ENCODE measurements at places on chromosomes 5 and 9. TPM values are rescaled to one million over a fixed set of nuclear protein-coding genes. Genes with fewer than 3 reads are reported as not detected.

CD180 gene
- 0.49 TPM for total RNA-seq

WDR31 gene
- total RNA-seq = 17.2 TPM

UCK1 gene
- 29.6 TPM for total RNA-seq

DHFR gene
- 30.5 TPM for total RNA-seq

CDKN2B gene
- 6.2 TPM for total RNA-seq

CACNA1B gene
- 8.6 TPM for total RNA-seq

PCDHB5 gene
- 8.4 TPM for total RNA-seq

GADD45G gene
- 130 TPM for total RNA-seq

NIPSNAP3A gene
- total RNA-seq = 37.6 TPM

DMRT3 gene
- total RNA-seq = 0.22 TPM

BSPRY gene
- total RNA-seq = 7.5 TPM

PTPN3 gene
- total RNA-seq = 5.6 TPM

RLN2 gene
- not detected for total RNA-seq

PPIC gene
- total RNA-seq = 31.6 TPM

PRSS3 gene
- not detected for total RNA-seq

CYSRT1 gene
- total RNA-seq = 0.60 TPM

CFAP77 gene
- total RNA-seq = 0.66 TPM

PPP2R2B gene
- total RNA-seq = 32.9 TPM

PCDHA1 gene
- total RNA-seq = 0.71 TPM

CFAP90 gene
- 1.6 TPM for total RNA-seq

CDKN2B-AS1 gene
- total RNA-seq = 0.77 TPM

NSD1 gene
- total RNA-seq = 111 TPM

ADRB2 gene
- total RNA-seq = 3.8 TPM

PCDHA13 gene
- total RNA-seq = 9.7 TPM

TRUB2 gene
- 10.4 TPM for total RNA-seq

C9orf50 gene
- total RNA-seq = 0.71 TPM

PARP8 gene
- total RNA-seq = 19.0 TPM
